ENCODE measurements at places on chromosomes 3 and 15.
A peak's percentile ranks its signal among the peaks of the same experiment; 100 is the strongest.

DNA sequence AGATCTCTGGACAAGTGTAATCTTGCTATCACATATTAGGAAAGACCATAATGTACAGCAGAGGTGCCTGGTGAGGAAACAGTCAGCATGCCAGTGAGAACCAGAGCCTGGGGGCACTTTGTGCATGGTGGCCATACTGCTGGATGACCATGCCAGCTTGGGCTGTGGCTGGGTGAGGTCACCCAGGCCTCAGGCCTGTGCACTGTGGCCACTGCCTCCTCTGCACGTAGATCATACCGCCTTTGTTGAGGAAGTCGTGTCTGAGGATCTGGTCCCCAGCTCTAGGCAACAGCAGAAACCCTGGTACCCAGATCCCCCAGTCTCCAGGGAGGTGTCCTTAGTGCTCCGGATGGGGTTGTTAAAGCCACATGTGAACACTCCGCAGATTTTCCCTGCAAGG is 38.9 kb downstream of the ZNF710 start:
- no peak for DNase-seq

DNA sequence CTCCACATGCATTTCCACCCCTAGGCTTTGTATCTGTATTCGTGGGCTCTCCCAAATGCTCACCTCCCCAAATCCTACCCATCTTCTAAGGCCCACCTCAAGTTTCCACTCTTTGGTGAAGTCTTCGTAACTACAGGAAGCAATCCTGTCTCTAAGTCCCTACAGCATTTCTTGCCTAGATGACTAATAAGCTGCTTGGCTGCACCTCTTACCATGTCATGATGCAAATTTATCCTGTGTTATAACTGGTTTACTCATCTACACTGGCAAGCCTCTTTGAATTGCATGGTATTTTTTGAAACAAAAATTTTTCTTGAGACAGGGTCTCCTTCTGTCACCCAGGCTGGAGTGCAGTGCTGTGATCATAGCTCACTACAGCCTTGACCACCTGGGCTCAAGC is 73.3 kb downstream of the SETMAR start:
- no peak for DNase-seq

DNA sequence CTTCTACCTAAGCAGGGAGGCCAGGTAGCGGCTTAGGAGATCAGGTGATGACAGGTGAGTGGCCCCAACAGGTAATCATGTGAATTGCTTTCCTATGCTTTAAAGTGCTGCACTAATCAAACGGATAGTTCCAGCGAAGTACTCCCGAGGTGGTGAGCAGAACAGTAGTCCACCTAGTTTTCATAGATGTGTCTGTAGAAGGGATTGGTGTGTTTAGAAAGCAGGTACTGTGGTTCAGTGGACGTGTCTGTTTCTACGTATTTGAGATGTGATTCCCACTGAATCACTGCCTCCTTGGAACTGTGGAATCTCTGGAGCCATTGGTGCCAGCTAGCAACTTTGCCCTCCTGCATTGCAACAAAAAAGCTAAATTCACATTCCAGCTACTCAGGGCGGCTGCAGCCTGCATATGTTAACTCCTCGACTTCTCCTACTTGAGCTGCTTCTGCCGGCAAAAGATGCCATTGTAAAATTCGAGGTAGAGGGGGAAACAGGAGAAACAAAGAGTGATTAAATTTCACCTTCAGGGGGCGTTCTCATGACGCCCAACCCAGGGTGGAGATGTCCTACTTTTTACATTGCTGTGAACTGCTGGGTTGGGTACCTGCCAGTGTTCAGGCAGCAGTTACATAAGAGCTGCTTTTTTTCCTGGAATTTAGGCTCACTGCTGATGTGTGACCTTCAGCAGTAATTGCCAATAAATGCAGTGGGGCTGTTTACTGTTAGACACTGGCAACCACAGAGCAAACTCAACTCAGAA is 227.3 kb downstream of the ITPR1 start:
- peak; percentile 44 for DNase-seq

DNA sequence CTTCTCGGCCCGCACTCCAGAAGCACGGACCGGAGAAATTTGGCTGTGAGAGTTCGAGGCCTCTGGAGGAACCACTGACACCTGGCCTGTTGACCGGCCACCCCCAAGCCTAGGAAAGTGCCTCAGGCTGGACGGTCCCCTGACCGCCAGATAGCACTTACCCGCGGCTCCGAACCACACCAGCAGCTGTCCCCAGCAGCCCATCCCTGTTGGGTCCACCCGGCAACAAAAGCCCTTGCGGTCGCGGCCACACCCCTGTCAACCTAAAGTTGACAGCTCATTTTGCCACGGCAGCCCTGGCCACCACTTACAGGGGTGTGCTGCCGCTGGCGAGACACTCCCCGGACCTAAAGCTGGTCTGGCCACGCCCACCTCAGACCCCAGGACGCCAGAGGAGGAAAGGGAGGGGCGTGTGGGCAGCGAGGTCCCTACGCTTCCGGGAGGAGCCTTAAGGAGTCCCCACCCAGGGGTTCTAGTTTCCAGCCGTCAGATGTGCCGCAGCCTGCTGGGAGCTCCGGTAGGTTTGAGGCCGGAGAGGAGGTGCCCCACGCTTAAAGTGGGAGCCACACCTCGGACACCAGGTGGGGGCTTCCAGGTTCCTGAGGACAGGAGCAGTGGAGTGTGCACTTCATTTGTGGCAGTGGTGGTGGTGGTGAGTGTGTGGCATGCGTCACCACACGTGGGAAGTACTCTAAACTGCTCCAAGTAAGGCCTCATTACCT is at the start of gene LTK:
LTK (minus strand) TSS at position 322 of the 722 bp plus-strand sequence; CDS start at position 204, 118 bp downstream.
- no peak for DNase-seq

DNA sequence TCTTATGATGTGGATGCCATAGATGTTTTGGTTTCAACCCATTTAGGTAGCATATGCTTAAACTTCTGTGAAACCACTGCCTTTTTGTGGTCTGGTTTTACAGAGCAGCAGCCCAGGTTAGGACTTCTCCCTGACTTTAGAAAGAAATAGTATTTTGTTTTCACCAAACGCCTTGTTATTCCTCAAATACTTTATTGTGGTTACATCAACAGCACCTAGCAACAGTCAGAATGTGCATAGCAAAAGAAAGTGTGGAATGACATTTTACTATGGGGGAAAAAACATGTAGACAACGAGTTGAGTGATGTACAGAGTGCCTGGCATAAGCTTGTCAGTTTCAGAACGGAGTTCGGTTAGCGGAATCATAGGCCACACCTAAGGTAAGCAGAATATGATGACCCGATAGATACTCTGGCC is 159.2 kb downstream of the TPRG1 start:
- no peak for DNase-seq

GRCh38 chr3:2976796-2977195 is 133.4 kb downstream of the IL5RA start:
- no peak for DNase-seq

GRCh38 chr15:33985287-33985686 is 17.0 kb downstream of the CHRM5 start:
- no peak for DNase-seq

DNA sequence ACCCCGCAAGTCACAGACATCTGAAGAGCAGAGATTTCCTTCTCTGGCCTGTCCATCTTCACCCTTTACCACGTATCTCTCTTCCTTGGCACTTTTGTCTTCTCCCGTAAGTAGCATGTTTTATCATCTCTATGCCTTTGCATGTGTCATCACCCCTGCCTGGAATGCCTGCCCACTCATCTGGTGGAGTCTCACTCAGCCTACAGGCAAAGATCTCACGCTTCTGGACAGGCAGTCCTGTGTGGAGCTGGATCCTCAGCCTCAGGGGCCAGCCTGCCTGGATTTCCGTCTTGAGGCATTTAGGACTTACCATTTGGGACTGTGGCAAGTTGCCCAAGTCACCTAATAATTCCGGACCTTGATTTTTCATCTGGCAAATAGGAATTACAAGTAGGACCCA is 114.3 kb upstream of the CACNA2D3 start:
- DNase-seq = no peak

GRCh38 chr3:134373271-134374104 is 759 bp downstream of the AMOTL2 start:
- DNase-seq = no peak

DNA sequence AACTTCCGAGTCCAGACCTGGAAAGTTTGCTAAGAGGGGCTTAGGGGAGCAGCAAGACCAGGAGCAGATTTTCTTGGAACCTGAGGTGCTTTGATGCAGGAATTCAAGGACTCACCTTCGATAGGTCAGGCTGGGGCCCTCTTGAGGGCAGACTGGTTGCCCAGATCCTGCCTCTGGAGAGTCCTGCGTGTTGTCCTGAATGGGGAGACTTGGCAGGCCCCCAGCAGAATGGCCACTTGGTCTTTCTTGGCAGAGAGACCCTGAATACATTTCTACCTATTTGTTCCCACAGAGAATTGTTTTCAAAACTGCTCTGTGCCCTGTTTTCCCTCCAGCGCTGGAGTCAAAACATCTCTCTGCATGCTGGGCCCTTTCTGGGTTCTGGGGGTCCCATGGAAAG is 4.2 kb downstream of the KLF13 start:
- DNase-seq = no peak

DNA sequence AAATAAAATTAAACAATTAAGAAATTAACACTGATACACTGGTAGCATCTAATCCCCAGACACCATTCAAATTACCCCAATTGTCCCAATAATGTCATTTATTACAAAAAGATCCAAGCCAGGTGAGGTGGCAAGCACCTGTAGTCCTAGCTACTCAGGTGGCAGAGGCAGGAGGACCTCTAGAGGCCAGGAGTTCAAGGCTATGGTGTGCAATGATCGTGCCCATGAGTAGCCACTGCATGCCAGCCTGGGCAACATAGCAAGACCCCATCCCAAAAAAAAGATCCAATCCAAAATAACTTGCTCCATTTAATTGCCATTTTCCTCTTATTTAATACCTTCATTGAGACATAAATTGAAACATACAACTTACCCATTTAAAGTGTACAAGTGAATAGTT is 17.8 kb downstream of the CSTA start:
- DNase-seq = no peak

- DNase-seq = no peak
These were observed 150.6 kb upstream of the SGO1 start for GRCh38 chr3:20336572-20336971.

DNA sequence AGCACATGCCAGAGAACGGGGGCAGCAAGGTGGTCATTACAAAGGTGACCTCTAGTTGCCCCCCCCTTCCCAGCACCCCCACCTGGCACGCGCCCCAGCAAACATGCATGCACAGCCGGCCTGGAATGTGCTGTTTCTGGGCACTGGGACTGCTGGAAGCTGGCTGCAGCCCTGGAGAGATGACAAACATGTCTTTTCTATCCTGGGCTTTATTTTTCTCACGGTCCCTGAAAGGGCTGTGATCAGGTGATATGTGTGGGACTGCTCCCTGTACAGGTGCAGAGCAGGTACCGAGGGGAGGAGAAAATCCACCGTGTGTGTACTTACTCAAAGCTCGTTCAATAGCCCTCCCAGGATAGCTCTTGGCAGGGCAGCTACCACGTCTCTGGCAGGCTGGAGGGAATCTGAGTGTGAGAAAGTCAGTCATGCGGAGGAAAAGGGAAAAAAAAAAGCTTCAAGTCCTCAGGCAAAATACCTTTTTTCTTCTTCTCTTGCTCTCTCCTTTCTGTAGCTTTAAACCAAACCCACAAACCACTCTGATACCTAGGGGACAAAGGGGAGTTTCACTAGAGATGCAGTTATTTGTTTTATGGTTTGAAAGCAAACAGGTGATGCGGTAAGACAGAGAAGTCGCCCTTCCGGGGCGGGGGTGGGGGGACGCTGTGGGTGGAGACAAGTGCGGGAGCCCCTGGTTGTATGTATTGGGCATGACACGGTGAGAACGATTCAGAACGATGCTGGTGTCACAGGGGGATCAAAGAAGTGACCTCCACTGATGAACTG is 5.0 kb upstream of the HES1 start:
- DNase-seq = peak; percentile 77

- no peak for DNase-seq
These were observed 8.4 kb downstream of the SNX4 start for GRCh38 chr3:125511420-125512118.

DNA sequence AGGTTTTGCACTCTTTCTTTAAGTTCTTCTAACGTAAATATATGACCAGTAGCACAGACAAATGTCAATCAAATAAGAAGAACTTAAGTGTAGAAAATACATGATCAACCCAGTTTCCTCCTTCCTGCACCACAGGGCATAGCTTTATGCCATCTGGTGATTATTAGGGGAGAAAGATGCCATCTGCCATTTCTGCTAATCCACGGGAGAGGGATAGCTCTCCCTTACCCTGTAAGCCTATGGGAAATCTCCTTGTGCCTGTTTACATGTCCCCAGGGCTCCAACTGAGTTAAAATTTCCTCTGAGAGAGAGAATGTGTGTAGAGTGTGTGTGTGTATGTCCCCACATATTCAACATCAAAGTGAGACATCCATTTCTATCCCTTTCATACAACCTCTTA is 135.9 kb downstream of the RSL24D1 start:
- no peak for DNase-seq

GRCh38 chr3:158447408-158447807 is 123.6 kb upstream of the MLF1 start:
- no peak for DNase-seq

GRCh38 chr3:82520846-82521245 is 759.4 kb upstream of the GBE1 start:
- no peak for DNase-seq

- no peak for DNase-seq
These were observed 219.3 kb upstream of the NANOGP8 start for GRCh38 chr15:35304389-35304788.

GRCh38 chr15:40974879-40975278 is 21.6 kb downstream of the CHAC1 start:
- DNase-seq = no peak

DNA sequence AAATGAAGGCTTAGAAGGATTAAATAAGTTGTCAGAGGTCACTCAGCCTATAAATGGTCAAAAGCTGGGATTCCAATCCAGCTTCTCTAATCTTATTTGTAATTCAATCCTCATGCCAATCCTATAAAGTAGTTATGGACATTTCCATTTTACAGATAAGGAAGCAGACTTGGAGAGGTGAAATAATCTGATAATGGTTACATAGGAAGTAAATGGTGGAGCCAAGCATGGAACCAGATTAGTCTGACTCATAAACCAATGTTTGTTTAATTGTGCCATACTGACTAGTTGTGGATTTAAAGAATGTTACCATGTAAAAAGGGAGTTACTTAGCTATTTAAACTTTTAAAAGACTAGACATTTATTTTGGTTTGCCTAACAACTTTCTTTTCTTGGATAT is 59.7 kb downstream of the KCNAB1 start:
- DNase-seq = no peak

GRCh38 chr15:91308199-91308598 is 208.1 kb downstream of the SV2B start:
- DNase-seq = peak; percentile 78

DNA sequence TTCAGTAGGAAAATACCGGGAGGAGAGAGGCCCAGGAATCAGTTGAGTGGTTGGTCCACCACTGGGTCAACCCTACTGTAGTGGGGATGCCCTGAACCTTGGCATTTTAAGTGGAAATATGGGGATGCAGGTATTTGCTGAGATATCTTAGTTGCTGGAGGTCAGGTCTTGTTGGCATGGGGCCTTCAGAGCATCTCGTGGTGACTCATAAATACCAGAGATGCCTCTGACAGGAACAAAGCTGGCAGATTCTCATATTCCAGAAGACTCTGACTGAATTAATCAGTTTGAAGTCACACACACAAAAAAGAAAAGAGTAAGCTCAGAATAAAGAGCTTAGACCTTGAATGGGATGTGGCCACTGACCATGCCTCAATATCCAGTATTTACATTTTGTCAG is 91.6 kb downstream of the CACNA2D3 start:
- no peak for DNase-seq

- peak; percentile 12 for DNase-seq
These were observed 592.8 kb downstream of the FOXP1 start for GRCh38 chr3:70990723-70991122.

- DNase-seq = no peak
These were observed 29.3 kb downstream of the SCN5A start for GRCh38 chr3:38620236-38620635.

Measured in Jurkat, Clone E6-1 (cell line).